ENCODE measurements at places on chromosomes 11 and 22.
A peak's percentile ranks its signal among the peaks of the same experiment; 100 is the strongest.

- DNase-seq: no peak
Measured at GRCh38 chr11:126464796-126465195, 109.3 kb downstream of the ST3GAL4 start.

- DNase-seq: no peak
Measured at GRCh38 chr22:32323513-32324164, 34.0 kb upstream of the RFPL3 start.

GRCh38 chr11:74142624-74143023 lies 28.2 kb downstream of the C2CD3 start:
- DNase-seq: no peak

DNA sequence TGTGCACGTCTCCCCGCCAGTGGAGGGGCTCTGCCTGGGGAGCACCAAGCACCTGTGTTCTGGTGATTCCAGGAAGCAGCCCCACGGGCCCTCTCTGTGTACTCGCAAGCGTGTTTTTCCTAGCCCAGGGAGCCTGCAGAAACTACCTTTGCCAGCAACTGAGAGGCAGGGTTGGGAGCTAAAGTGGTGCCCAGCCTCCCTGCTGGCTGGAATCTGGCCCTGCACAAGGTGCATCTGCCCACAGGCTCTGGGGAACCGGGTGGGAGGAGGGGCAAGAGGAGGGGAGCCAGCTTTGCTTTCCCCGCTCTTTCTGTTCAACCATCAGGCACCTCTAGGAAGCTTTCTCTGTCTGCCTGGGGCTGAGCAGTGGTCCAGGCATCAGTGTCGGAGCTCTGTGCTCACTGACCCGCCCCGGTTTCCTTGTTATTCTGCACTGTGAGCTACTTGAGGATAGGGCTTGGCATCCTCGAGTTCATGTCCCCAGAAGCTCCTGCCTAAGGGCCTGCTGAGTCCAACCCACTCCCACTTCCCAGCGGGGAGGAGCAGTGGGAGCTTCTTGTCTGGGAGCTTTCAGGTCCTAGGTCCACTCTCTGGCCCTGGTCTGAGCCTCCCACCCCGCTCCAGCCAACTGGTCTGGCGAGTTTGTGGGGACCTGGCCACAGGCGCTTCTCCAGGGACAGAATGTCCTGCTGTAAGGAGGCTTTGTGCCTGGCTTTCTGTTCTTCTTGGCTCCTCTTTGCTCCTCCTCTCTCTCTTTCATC lies 14.9 kb downstream of the DAGLA start:
- DNase-seq: no peak

DNA sequence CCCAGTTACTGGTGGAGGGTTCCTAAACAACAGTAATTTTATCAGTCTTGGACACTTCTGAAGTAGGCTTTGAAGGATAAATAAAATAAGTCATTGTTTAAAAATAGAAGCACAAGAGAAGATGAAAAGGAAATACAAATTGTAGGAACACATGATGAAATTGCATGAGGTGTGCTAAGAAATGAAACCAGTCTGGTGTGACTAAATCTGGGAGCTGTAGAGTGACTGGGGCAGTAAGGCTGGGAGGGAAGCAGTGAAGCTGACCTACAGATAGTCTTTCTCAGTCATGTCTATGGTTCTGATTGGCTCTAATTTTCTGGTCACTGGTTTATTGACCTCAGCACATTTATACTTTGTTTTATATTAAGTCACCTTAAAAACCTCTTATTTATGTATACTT lies 139.1 kb downstream of the SLC17A6 start:
- DNase-seq: no peak

- DNase-seq: no peak
Measured at GRCh38 chr22:47333625-47334024, 571.2 kb downstream of the TBC1D22A start.

DNA sequence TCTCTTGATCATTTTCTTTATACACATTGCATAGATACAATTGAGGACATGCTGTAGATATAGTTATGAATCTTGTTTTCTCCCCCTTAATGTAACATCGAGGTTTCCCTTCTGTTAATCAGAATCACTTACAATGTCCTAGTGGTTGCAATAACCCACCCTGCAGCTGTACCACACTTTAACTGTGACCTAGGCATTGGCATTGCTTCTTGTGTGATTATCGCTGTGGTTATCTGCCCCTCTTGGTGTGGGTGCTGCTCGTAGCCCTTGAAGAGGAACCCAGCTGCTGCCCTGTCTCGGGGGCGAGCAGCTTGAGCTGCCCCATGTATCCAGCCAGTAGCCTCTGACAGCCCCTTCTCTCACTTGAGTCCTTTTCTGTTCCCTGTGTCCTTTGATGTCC lies 1.5 kb downstream of the DGAT2 start:
- DNase-seq: no peak

GRCh38 chr11:89626366-89626765 lies 83.7 kb upstream of the TRIM77 start:
- DNase-seq: no peak

DNA sequence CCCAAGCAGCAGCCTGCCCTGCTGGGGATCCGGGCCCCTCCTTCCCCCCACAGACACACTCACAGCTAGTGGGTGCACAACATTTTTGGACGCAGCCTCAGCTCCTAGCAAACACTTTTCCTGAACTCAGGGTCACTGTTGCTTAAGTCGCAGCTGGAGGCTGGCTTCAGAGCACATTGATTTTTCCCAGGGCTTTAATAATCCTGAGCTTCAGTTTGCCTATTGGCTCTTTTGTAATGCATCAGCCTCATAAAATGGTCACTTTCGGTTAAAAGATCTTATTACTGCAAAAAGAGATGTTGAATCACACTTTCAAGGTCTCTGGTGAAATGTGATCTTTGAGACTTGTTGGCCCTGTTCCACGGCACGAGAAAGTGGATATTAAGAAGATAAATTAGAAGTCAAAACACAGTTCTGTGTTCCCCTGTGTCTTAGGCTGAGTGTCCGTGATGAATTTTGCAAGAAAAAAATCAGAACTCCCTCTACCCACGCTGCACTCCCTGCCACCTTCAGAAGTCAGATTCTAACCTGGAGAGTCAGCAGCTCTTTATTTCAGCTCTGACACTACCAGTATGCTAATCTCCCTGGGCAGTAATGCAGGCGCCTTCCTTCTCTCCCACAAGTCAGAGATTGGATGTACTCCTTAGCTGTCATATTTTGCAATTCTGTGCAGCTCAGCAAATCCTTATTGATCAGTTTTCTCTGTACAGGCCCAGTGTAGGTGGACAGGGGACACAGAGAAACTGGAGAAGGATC lies 158.2 kb upstream of the E2F8 start:
- DNase-seq: no peak

DNA sequence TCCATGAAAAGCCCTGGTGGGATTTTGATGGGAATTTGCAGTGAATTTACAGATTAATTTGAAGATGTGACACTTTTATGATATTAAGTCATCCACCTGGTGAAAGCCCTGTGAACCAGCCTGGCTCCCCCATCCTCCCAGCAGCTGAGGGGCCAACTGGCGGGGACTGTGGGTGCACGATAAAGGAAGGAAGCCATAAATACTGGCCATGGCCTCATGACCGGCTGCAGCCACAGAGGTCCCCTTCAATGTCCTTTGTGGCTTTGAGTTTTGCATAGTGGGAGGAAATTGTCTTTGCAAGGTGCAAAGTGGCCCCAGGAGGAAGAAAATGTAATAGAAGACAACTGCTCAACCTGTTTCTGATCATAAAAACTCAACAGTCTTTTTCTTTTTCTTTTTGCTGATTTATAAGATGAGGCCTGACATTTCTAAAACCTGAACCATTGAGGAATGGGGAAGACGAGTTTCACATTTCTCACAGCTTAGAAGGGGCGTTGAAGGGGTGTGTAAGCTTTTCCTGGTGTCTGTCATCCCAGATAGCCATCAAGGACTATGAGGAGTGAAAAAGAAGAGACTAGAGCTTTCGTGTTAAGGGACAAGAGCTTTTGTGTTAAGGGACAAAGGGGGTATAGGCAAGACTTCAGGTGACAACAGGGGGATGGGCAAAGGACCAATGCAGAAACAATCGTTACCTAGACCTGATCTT lies 6.3 kb upstream of the NDUFV1 start:
- DNase-seq: no peak

DNA sequence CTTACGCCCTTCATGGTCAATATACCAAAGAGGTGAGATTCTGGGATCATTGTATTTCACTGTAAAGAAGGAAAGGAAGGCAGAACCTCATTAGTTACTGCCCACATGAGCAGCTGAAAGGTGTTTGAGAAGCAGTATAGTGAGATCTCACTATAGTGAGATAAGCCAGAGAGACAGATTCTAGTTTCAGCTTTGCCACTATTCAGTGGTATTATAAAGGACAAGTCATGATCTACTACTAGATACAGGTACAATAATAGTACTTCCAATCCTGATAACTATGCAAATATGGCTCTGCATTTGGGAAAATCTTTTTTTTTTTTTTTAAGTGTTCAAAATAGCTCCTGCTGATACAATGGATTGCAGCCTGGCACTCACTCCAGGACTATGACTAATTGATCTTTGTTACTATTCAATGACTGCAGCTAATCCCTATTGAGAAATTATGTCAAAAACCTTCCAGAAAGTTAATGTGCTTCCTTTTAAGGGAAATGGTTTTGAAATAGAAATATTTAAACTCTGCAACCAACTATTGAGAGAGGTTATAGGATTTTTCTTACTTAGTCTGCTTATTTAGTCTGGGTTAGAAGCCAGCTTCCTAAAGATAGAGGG lies 8.3 kb upstream of the DLAT start:
- no peak for DNase-seq

DNA sequence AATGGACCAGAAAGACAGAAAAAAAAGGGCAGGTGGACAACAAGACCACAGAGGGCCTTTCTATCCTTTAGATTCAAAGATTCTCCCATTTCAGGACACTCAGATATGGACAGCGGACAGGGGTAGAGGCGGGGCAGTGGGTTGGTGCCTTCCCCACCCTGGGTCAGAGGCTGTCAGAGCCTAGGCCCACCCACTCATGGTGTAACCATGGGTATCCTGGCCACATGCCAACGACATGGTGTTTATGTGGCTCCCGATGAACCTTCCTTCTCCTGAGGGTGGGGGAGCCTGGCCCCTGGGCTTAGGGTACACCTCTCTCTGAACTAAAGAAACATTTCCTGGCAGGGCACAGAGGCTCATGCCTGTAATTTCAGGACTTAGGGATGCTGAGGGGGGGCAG lies 14.3 kb upstream of the P2RY2 start:
- no peak for DNase-seq

GRCh38 chr11:2377511-2378443 lies 667 bp downstream of the CD81 start:
- peak; percentile 25 for DNase-seq

GRCh38 chr11:1102996-1103395 lies 28.3 kb downstream of the MUC2 start:
- no peak for DNase-seq

DNA sequence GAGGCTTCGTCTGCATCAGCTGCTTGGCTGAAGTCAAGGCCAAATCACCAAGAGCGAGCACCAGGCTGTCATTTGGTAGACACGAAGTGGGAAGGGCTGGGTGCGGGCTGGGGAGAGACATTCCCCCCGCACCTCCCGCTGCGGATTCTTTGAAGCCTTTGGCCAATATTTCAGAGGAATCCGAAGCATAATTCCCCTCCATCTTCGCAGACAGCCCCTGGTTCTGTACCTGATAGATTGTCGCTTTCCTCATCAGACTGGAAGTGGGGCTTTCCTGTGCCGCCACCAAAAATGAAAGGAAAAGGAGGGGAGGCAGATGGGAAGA lies 15.3 kb downstream of the BLID start:
- DNase-seq: no peak
